NCI-H2171 treated with DMSO at 0.1 percent for 48 hours (cell line): ENCODE measurements at places on chromosomes 2 and 18.

GRCh38 chr18:23689031-23689615 lies at the start of gene LAMA3:
LAMA3 (plus strand) TSS chr18:23689453; CDS start chr18:23689684, 231 bp downstream.
- DNase-seq, result peak; percentile 65

- no peak for DNase-seq
These were observed 5.5 kb downstream of the SALL3 start for GRCh38 chr18:78984941-78985784.

GRCh38 chr18:32831781-32832180 lies 59.0 kb upstream of the KLHL14 start:
- DNase-seq, result no peak

- no peak for DNase-seq
These were observed 157.1 kb upstream of the SCN7A start for GRCh38 chr2:166651080-166651675.

GRCh38 chr2:175203621-175204496 lies 22.3 kb upstream of the ATP5MC3 start:
- peak; percentile 70 for DNase-seq

DNA sequence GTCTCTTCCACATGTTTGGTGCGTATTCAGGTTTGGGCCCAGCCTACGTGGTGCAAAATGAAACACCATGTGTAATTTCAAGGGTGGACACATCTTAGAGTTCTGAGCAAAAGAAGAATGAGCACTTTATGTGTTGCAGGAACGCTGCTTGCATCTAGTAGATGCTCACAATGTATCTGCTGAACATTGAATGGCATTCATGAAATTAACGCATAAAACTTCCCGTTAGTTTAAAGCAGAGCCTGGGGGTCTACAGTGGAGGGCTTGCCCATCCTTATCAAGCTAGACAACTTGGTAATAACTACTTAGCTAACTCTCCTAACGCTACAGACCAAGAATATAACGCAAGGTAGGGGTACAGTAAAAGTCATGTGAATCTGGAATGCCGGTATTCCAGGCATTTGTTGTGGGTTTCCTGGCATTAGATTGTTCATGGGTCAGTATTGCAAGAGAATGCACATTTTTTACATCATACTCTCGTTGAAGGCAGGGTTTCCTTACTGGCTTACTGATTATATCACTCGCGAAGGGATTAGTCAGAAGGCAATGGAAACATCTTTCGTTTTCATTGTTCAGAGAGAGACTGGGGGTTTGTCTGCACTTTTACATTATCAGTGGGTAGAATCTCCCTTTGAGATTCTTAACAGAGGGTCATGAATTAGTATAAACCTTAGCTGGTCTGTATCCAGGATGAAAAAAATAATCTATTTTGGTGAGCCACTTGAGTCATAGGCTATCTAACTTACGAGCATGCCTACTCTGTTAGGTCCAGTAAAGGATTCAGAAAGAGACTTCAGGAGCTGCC lies 229.5 kb upstream of the EPAS1 start:
- DNase-seq, result no peak

GRCh38 chr2:144452989-144453336 lies 67.0 kb downstream of the ZEB2 start:
- DNase-seq, result no peak

- DNase-seq, result no peak
These were observed 25.5 kb upstream of the SPTBN1 start for GRCh38 chr2:54430649-54431048.

DNA sequence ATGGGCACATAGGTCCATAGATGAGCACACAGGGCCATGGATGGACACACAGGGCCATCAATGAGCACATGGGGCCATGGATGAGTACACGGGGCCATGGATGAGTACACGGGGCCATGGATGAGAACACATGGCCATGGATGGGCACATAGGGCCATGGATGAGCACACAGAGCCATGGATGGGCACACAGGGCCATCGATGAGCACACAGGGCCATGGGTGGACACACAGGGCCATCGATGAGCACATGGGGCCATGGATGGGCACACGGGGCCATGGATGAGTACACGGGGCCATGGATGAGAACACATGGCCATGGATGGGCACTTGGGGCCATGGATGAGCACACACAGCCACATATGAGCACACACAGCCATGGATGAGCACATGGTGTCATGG lies 192.6 kb upstream of the HDAC4 start:
- no peak for DNase-seq

GRCh38 chr2:105660489-105660888 lies 84.2 kb upstream of the NCK2 start:
- DNase-seq, result no peak

- DNase-seq, result no peak
These were observed 114.8 kb downstream of the BCL11A start for GRCh38 chr2:60438653-60439052.

DNA sequence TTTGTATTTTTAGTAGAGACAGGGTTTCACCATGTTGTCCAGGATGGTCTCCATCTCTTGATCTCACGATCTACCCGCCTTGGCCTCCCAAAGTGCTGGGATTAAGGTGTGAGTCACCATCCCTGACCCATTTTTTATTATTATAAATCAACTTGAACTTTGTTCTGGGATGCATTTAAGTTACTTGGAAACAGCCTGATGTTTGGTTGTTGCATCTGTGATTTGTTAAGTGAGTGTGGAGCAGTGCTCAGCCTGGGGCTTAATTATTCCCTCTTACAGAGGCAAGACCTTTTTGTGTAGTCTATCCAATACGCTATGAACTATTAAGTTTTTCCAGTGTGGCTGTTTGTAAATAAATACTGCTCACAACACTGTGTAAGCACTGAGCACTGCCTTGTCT lies 32.6 kb downstream of the MTA3 start:
- no peak for DNase-seq

DNA sequence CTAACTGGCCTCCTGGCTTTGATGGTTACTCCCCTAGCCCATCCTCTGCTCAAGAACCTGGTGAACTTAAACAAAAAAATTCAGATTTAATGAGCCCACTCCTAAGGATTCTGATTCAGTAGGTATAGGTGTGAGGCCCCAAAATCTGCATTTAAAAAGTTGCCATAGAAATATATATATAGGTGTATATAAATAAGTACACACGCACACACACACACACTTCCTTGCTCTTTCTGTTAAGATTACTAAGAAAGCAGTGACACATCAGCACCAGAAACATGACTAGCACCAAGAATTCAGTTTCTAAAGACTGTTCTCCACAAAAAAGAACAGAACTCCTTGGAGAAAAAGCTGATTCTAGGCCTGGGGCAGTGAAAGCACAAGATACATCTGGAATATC lies 17.8 kb downstream of the EML6 start:
- DNase-seq, result no peak

GRCh38 chr2:83615511-83615910 lies 843.6 kb downstream of the SUCLG1 start:
- no peak for DNase-seq

DNA sequence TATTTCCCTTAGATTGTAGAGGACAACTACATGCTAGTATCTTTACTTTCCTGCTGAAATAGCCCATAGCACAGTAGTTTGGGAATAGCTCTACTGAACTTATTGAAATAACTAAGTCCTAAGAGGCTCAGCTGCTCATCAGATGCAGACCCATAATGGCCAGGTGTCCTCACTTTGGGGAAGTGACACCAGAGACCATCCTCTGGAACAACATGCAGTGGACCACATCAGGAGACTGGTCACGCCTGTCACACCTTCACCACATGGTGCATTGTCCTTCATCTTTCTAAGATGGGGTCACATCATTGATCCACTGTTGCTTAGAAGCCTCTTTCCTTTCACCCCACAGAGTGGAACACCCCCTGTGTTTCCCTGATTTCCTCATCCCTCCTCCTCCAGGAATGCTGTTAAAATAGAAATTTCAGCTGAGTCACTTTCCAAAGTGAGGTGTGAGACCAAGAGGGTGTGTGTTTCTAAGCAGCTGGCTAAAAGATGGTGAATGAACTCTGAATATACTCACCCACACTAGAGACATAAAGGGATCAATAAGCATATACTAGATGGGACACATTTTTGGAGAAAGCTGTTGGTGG lies 215.2 kb upstream of the LRRTM1 start:
- DNase-seq, result no peak

GRCh38 chr2:67260343-67261277 lies 136.5 kb upstream of the ETAA1 start:
- DNase-seq, result peak; percentile 80

DNA sequence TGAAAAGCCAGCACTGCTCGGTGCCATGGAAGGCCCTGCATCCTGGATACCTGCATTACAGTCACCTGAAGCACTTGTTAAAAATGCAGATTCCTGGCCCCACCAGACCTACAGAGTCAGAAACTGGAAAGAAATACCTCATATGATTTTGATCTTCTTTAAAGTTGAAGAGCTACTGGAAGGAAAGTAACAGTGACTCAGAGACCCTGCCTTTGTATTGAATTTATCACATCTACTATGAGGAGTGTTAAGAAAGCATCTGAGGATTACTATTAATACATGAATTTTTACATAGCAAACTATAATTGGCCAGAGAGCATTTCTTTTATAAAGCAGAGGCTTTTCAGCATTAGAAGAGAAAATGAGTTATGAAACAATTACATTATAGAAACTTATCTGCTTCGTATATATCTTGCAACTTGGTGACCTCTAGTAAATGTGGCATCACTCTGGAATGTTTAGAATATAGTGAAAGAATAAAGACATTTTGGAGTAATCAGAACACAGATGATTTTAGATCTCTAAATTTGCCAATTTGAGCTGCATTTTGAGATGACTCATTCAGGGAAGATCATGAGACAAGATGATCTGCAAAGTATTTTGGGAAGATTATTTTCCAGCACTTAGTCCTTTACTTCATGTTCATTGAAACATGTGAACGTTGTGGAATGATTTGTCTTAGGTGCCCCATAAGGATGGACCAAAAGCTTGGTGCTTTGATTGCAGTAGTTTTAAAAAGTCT lies 12.2 kb downstream of the PTPRM start:
- DNase-seq, result no peak

DNA sequence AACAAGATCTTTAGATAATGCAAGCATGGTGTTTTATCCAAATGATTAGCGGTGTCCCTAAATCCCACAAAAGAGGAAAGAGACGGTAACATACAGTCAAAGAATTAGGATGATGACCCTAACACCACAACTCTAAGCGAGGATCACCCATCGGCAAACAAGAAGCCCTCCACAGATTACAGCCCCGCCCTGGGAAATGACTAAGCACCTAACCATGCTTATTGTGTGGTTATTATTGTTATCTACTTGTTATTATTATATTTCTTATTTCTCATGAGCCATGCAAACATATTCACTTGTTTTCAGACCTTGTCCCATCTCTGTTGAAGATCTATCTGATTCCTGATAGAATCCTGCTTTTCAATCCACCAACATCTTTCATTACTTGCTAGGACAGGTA lies 651.3 kb downstream of the NYAP2 start:
- no peak for DNase-seq

- no peak for DNase-seq
These were observed 34.0 kb upstream of the TMEM131 start for GRCh38 chr2:98029718-98030222.

DNA sequence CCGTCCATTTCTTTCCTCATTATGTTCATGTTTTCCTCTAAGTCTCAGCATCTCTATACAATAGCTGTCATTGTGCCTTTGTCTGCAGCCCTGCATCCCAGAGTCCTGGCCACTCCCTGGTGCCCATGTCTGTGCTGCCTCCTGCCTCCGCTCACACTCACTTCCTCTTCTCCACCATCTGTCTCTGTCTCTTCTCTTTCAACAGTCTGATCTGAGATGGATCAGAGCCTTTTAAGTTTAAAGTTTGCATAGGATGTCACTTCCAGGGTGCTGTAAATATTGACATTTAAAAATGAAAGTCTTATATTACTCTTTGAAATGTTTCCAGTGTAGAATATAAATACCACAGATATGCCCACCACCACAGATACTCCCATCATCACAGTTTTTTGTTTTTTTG lies 42.7 kb downstream of the UBE2F start:
- no peak for DNase-seq

- DNase-seq, result no peak
These were observed 34.7 kb upstream of the DLX1 start for GRCh38 chr2:172050479-172051125.

DNA sequence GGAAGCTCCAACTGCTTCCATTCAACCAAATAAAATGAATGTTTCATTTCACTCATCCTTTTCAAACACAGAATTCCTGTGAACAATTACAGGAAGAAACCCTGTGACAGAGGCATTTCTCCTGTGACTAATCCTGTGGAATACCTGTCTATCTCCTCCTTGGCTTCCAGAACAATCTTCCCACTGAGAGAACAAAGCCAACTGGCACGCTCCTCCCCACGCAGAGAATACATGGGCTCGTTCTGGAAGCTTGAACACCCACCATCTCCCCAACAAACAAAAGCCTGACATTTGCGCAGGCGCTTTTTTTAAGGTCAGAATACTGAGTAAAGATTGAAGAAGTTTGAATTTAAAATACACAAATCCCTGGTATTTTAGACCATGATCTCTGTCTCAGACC lies 104.7 kb upstream of the SLC66A3 start:
- no peak for DNase-seq

GRCh38 chr18:53234610-53235009 lies 894.6 kb downstream of the DCC start:
- DNase-seq, result no peak

DNA sequence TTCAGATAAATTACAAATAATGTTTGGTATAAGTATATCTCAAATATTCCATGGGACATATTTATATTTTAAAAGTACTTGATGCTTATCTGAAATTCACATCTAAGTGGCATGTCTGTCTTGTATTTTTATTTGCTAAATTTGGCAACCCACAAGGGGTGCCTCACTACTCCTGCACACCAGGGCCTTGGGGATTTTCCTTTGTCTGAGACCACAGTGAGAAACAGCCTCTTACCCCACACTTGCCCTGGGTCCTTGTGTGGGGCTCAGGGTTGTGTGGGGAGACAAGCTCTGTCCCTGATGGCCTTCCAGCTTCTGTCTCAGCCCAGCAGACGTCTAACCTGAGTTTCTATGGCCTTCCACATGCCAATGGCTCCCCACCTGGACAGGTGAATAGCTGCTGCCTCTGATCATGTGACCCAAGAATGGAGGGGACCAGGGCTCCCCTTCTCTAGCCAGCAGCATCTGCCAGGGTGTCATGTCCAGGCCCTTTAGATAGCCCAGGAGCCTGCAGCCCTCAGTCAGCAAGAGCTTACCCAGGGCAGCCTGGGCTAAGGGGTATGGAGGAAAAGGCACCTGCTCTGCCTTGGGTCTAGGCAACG lies 49.5 kb upstream of the MRPL33 start:
- DNase-seq, result no peak

DNA sequence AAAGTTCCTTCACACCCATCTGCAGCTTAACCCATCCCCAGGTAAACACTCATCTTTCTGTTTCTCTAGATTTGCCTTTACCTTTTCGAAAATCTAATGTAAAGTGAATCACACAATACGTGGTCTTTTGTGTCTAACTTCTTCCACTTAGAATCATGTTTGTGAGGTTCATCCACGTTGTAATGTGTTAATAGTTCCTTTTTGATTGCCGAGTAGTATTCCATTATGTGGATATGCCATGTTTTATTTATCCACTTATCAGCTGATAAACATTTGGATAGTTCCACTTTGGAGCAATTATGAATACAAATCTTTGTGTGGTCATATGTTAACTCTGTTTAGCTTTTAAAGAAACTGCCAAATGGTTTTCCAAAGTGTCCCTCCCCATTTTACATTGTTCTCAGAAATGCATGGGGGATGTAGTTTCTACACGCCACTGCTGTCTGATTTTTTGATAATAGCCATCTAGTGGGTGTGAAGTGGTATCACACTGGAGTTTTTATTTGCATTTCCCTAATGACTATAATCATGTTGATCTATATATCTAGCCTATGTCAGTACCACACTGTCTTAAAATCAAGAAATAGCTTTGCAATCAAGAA lies 22.3 kb downstream of the PECR start:
- no peak for DNase-seq
